SJSA1 (cell line): ENCODE measurements at places on chromosomes 13 and 19.

DNA sequence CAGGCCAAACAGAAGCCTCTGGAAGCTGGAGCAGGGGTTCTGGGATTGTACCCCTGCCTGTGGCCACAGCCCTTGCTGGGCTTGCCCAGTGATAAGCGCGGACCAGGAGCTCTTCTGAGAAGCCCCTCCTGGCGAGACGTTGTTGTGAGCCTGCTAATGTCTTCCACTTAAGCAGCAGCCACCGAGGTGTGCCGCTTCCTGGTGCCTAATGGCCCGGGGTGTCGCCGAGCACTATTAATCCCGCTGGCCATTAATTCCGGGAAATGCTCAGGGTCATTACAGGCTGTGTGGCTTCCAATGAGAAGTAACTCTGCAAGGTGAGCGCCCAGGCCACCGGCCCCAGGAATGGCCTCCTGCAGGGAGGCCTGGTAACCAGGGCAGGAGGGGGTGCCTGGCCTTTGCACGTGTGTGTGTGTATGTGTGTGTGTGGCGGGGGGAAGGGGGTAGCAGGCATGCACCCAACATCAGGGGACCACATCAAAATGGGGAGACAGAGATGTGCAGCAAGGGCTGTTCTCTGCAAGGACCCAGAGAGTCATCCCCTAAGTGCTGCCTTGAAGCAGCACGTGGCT is 175.0 kb downstream of the URI1 start:
- no peak overlapping the region for H3K27ac ChIP-seq

DNA sequence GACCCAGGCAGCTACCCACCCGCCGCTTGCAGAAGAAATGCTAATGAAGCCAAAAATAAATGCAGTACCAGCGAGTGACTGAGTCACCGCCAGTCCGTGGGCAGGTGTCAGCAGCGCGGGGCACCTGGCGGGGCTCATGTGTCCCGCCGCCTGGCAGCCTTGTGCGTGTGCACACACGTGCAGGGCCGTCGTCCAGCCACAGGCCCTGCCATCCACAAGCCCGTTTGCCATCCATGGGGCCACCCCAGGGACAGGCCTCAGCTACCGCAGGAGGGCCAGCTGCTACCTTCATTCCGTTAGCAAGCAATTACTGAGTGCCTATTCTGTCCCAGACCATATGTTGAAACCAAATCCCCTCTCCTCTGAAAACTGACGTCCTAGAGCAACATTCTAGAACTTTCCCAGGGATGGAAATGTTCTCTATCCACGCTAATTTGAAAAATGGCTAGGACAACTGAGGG is 20.5 kb downstream of the NCAN start:
- H3K27ac ChIP-seq, result no peak overlapping the region
- H3K4me3 ChIP-seq, result no peak overlapping the region
- no peaks in the 10 kb centered on the region for H3K4me1 ChIP-seq
- DNase-seq, result no peak

GRCh38 chr19:408902-409515 is at the start of gene C2CD4C:
Gene C2CD4C (minus strand): TSS chr19:409147. CDS start chr19:408361, 786 bp downstream.
- no peak within 1 kb of the TSS for H3K4me3 ChIP-seq
- no peaks in the 10 kb centered on the region for H3K36me3 ChIP-seq
- H3K4me1 ChIP-seq, result peaks cover 5% of the 10 kb centered on the region; the same call in 1 of the 2 replicates
- DNase-seq, result no peak
- H3K27ac ChIP-seq, result no peak within 1 kb of the TSS

GRCh38 chr13:97043302-97043701 is 49.0 kb upstream of the OXGR1 start:
- no peaks in the 10 kb centered on the region for H3K27me3 ChIP-seq
- H3K27ac ChIP-seq, result no peak overlapping the region
- no peak overlapping the region for H3K4me3 ChIP-seq
- no peaks in the 10 kb centered on the region for H3K36me3 ChIP-seq

GRCh38 chr13:23472189-23472588 is 38.7 kb upstream of the SACS start:
- no peak overlapping the region for H3K27ac ChIP-seq
- H3K36me3 ChIP-seq, result no peaks in the 10 kb centered on the region
- H3K4me3 ChIP-seq, result no peak overlapping the region
- H3K4me1 ChIP-seq, result no peaks in the 10 kb centered on the region
- no peaks in the 10 kb centered on the region for H3K27me3 ChIP-seq

DNA sequence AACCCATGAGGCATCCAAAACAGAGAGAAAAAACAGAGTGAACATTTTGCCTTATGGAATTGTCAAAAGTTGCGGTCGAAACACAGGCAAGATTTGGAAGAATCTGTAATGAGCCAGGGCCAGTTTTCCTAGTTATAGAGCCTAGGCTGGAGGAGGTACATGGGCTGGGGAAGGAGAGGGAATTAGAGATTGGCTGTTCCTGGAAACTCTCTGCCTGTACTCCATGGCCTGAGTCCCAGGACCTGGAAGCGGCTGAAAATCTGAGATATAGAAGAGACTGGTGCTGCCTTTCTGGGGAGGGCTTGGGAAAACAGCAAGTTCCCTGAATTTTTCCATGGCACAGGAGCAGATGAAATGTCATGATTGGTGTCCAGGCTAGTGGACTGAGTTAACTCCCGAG is 122.8 kb upstream of the KLF12 start:
- no peak overlapping the region for H3K27ac ChIP-seq
- no peak overlapping the region for H3K4me3 ChIP-seq
- H3K36me3 ChIP-seq, result no peaks in the 10 kb centered on the region
- no peaks in the 10 kb centered on the region for H3K4me1 ChIP-seq
- no peaks in the 10 kb centered on the region for H3K27me3 ChIP-seq
- no peak for DNase-seq
